ENCODE measurements at places on chromosomes 13 and 19. TPM values are rescaled to one million over a fixed set of nuclear protein-coding genes. Genes with fewer than 3 reads are reported as not detected.

The SACS gene
- total RNA-seq: 20.9 TPM

The TEX29 gene
- total RNA-seq: not detected

The SPACA4 gene
- total RNA-seq: not detected

The SH2D3A gene
- not detected for total RNA-seq

The OR7D2 gene
- not detected for total RNA-seq

The DNAAF3 gene
- not detected for total RNA-seq

The ZNF493 gene
- 49.3 TPM for total RNA-seq

The NEK5 gene
- total RNA-seq: 0.33 TPM

The KANK3 gene
- total RNA-seq: 8.9 TPM

The CYP4F2 gene
- not detected for total RNA-seq

DNA sequence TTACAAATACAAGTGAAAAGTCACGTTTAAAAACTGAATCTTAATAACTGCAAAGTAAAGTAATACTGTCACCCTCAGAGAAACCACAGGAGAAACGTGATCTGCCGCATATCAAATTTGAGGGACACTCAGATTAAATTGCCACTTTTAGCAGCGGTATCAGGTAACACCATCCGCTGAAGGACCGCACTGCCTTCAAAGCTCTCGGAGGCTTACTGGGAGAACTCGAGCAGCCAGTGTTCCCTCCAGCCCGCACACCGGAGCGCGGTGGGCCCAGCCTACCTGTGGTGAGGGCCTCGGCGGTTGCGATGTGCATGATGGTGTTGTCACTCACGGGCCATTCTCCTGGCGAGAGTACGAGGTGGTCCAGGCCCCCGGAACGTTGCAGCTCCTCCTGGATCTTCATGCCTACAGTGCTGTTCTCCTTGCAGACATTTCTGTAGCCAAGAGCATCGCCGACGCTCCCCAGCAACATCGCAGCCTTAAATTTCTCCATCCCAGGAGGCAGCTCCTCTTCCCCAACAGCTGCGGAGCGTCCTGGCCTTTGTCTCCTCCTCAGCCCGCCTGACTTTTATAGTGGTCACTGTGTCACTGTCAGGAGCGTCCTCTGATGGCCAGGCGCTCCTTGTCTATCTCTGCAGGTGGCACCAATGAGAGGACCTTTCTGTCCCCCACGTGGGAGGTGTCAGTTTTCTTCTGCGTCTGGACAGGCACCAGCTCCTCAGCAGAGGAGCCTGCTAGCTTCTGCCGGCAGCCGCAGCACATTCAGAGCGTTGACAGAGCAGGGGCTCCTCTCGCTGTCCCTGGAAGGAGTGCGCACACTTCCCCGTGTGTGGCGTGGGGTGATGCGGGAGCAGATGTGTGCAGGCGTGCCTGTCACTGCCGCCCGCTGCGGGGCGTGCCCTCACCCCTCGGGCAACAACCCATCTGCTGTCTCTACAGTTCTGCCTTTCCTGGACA lies at the start of gene ADPRHL1:
ADPRHL1 (minus strand) TSS at position 547 of the 960 bp plus-strand sequence; CDS start at position 496, 51 bp downstream.
- DNase-seq: peak; percentile 70

- DNase-seq: no peak
These were observed 66.3 kb downstream of the ARHGAP35 start for GRCh38 chr19:46927106-46927505.

DNA sequence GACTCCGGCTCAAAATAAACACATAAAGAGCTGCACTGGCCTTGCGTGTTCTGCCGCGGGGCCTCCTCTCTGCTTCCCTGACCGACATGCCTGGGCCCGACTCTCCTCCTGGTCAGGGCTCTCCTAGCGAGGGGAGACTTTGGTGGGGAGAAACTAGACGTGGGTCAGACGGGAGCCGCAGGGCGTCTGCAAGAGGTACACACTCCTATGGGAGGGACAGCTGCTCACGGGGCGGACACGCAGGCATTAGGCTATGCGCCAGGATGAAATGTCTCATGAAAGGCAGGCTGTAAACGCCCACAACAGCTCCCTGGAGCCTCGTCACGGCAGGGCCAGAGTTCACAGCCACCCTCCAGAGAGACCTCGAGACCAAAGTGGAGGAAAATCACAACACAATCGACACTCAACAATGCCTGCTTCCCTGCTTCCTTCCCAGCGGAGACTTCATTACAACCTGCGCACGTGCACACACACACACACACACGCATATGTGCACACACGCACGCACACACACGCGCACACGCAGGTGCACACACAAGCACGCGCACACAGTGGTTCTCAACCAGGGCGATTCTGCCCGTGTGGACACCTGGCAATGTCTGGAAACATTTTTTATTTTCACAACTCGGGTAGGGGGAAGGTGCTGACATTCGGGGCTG lies 5.8 kb downstream of the SLC39A3 start:
- DNase-seq: no peak

DNA sequence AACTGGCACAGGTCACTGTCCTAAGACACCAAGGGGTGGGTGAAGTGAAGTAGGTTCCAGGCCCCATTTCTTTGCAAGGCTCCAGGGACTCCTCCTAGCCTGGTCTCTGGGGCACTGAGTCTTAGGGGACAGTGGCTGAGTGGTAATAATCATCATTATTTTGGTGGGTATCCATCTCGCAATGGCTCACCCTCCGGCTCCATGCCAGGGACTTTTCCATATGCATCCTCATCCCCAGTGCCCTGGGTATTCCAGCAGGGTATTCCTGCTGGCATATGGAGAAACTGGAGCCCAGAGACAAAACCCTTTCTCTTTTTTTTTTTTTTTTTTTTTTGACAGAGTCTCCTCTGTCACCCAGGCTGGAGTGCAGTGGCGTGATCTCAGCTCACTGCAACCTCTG lies 2.5 kb downstream of the PDE4A start:
- DNase-seq: no peak

DNA sequence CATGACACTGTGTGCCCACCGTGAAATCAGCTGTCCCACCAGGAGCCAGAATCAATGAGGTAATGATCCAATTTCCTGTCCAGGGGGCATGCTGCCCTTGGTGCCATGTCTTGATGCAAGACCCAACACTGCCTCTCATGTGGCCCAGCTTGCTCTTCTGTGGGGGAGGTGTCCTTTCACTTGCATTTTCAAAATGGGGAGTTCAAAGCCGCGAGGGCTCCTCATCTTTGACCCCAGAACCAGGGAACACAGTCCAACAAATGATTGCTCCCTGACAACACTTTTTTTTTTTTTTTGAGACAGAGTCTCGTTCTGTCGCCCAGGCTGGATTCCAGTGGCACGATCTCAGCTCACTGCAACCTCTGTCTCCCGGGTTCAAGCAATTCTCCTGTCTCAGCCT lies 64.1 kb downstream of the FGF9 start:
- DNase-seq: no peak

DNA sequence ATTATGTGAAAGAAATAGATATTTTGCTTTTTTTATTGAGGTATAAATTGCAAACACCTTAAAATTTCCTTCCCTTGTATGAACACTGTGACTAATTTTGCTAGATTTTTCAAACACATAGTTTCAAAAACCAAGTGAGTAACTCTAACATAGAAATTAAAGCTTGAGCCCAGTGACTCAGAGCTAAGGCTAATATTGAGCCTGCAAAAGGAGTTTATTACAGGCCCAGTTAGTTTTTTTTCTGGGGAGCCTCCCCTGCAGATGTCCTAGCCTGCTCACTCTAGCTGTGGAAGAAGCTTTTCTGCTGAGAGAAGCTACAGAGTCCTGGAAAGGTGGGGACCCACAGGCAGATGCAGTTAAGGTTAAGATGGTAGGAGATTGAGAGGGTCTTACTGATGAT lies 3.4 kb downstream of the ZNF430 start:
- no peak for DNase-seq

DNA sequence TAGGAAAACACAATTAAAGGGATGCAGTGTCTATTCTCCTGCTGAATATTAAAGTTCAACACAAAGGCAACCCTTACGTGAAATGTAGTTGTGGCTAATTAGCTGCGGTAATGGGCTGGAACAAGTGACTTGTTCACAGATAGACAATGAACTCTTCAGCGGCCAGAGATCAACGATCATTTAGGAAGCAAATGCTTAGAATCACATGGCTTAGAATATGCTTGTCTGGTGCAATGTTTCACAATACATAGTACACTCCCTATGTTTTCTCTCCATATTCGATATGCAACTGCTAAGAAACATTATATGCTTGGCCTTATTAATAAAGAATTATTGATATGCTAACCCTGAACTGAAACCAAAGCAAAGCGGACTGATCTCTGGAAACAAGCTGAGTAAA lies 25.7 kb upstream of the MTUS2 start:
- DNase-seq: no peak

- no peak for DNase-seq
These were observed 36.8 kb upstream of the CYP2S1 start for GRCh38 chr19:41156207-41156606.

DNA sequence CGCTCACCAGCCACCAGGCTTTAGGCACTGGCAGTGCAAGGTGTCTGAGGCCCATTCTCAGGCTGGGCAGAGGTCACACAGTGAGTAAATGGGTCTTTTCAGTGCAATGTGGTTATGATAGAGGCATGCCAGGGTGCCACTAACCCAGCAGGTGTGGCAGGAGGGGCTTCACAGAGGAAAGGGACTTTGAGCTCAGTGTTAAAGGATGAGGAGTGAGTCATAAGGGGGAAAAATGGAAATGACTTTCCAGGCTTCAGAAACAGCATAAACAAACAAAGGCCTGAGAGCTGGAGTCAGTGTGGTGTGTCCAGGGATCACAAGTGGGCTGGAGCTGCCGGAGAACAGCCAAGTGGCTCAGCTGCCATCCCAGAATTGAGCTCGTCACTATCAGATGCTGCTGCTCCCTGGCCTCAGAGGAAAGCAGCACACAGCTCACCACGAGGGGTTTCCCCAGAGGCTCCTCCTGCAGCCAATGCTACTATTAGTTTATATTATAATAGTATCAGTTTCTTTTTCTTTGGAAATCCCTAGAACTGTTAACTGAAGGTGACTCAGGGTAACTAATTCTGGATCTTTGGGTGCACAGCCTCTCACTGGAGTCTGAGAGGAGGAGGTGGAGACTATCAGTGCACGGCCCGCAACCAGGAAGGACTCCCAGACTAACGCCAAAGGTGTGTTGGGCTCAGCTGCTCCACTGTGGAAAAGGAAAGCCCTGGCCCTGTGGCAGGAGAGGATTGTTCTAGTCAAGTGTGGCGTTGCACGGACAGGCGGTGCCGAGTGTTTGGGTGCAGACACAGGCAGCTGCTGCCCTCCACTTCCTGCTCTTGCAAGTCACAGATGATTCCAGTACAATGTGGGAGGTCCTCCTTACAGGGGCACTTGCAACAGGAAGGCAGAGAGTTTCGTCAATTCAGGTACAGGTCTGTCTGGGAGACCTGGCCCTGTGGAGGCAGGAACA lies 39.5 kb downstream of the DHRS12 start:
- peak; percentile 95 for DNase-seq

GRCh38 chr13:26899202-26899601 lies 138.6 kb upstream of the GPR12 start:
- DNase-seq: peak; percentile 5

GRCh38 chr19:493391-494170 lies 2.7 kb upstream of the MADCAM1 start:
- no peak for DNase-seq

- no peak for DNase-seq
These were observed 22.5 kb downstream of the C19orf44 start for GRCh38 chr19:16518483-16519229.

GRCh38 chr13:20173116-20173746 lies 12.4 kb upstream of the GJA3 start:
- DNase-seq: no peak

- no peak for DNase-seq
These were observed 388.6 kb upstream of the MIR17HG start for GRCh38 chr13:90958866-90959265.

DNA sequence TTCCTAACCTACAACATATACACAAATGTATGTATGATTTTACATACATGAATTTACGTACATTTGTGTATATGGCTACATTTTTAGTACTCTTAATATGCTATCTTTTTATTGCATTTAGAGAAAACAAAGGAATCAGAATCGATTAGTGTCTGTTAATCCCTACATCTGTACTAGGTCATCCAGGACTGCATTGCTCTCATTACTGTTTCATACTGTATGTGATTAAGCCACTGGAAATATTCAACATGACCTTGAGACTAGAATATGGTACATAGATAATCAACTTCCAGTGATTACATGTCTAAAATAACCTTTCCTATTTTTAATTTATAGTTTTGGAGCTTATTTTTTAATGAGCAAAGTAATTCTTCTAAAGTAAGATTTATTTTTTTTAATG lies 5.3 kb upstream of the MAB21L1 start:
- DNase-seq: no peak

DNA sequence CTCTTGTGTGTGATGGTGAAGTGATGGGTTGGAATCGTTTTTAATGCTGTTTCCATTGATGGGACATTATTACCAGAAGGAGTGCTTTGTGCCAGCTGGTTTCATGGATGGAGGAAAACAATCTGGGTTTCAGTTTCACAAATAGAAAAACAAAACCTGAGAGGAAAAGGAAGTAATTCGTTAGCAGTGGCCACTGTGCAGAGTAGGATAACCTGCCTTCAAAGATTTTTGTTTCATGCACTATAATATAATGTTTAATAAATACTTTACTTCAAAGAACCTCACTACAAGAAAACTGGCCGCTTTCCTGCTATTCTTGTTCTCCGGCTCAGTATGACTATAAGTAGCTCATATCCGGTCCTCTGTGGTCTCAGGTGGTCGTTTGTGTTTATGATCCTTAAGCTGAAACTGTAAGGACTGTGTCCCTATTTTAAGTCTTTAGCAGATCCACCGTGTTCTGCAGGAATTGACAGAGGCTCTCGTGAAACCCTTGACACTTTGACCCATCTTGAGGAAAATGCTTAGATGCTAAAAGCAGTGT lies 104.7 kb downstream of the GGACT start:
- no peak for DNase-seq

- DNase-seq: no peak
These were observed 36.2 kb downstream of the CLDN10 start for GRCh38 chr13:95588721-95589120.

DNA sequence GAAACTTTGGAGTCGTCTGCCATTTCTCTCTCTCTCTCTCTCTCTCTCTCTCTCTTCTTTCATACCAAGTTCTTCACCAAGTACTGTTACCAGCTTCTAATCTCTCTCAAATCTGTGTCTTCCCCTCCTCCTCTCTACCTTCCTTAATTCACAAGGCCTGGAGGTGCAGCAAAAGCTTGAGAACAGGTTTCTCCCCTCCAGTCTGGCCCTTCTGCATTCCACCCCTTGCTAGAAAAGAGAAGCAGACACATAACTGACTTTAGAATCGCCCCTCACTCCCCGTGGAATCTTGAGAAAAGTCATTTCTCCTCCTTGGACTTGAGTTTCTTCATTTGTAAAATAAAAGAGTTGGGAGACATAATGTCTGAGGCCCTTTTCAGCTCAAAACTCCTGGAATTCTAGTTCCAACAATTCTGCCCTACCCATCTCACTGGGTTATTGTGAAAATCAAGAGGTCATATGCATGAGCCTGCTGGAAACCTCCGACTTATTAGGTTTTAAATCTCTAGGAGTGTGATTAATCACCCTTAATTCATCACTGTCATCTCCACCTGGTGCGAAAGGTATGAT lies 20.4 kb downstream of the AMER2 start:
- DNase-seq: no peak

DNA sequence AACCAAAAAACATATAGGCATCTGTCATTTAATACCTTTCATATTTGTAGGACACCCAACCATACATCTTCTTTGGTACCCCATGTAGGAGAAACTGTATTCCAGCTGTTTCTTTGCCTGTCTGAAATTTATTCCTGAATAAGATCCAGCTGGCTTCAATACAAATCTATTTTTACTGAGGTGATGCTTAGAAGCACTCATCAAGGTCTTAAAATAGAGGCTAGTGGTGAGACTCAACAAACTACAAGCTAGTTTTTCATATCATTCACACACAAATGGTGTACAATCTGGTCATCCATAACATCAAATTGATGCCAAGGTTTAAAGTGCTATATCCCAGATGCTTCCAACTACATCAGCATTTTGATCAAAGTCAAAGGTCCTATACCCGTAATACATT lies 1071.3 kb upstream of the MIR17HG start:
- no peak for DNase-seq
